Thoracic aorta (tissue), 2 donors: ENCODE measurements at places on chromosomes 7 and 10. TPM values are rescaled to one million over a fixed set of nuclear protein-coding genes. Genes with fewer than 3 reads are reported as not detected.

- H3K36me3 ChIP-seq: no peaks in the 10 kb centered on the region
- H3K4me1 ChIP-seq: no peaks in the 10 kb centered on the region
- no peak overlapping the region for H3K27ac ChIP-seq
- DNase-seq: no peak
- H3K27me3 ChIP-seq: no peaks in the 10 kb centered on the region
- H3K4me3 ChIP-seq: no peak overlapping the region
Observed at GRCh38 chr7:123030631-123031030, 35.1 kb upstream of the TAS2R16 start.

GRCh38 chr7:116683786-116684185 is 11.8 kb downstream of the MET start:
- no peaks in the 10 kb centered on the region for H3K27me3 ChIP-seq
- H3K27ac ChIP-seq: no peak overlapping the region
- peaks cover 6% of the 10 kb centered on the region for H3K4me1 ChIP-seq
- no peak overlapping the region for H3K4me3 ChIP-seq

- H3K4me1 ChIP-seq: peaks cover 29% of the 10 kb centered on the region
- no peak overlapping the region for H3K4me3 ChIP-seq
- no peaks in the 10 kb centered on the region for H3K27me3 ChIP-seq
Observed at GRCh38 chr7:151431768-151432311, 8.1 kb downstream of the CRYGN start.

PPP1R9A gene
- total RNA-seq: 5.7 TPM

- no peak for DNase-seq
- H3K27ac ChIP-seq: no peak overlapping the region
- H3K27me3 ChIP-seq: no peaks in the 10 kb centered on the region
- H3K4me1 ChIP-seq: peaks cover 12% of the 10 kb centered on the region
- H3K36me3 ChIP-seq: no peaks in the 10 kb centered on the region
- H3K4me3 ChIP-seq: no peak overlapping the region
Observed at GRCh38 chr7:6559896-6560295, 8.6 kb upstream of the GRID2IP start.

- no peaks in the 10 kb centered on the region for H3K4me1 ChIP-seq
- H3K36me3 ChIP-seq: no peaks in the 10 kb centered on the region
- no peak overlapping the region for H3K27ac ChIP-seq
- no peak overlapping the region for H3K4me3 ChIP-seq
- no peaks in the 10 kb centered on the region for H3K27me3 ChIP-seq
Observed at GRCh38 chr7:7512861-7513597, 22.6 kb downstream of the COL28A1 start.

- no peaks in the 10 kb centered on the region for H3K27me3 ChIP-seq
- H3K4me1 ChIP-seq: no peaks in the 10 kb centered on the region
- H3K36me3 ChIP-seq: no peaks in the 10 kb centered on the region
Observed at GRCh38 chr10:83250396-83250795, 888.9 kb upstream of the GHITM start.

CADPS2 gene
- 32.5 TPM for total RNA-seq

C10orf105 gene
- not detected for total RNA-seq

GRCh38 chr10:75429159-75429827 is 2.1 kb upstream of the LRMDA start:
- no peak for DNase-seq
- no peak overlapping the region for H3K4me3 ChIP-seq
- peaks cover 31% of the 10 kb centered on the region for H3K4me1 ChIP-seq
- no peaks in the 10 kb centered on the region for H3K36me3 ChIP-seq
- no peaks in the 10 kb centered on the region for H3K27me3 ChIP-seq
- no peak overlapping the region for H3K27ac ChIP-seq

DNA sequence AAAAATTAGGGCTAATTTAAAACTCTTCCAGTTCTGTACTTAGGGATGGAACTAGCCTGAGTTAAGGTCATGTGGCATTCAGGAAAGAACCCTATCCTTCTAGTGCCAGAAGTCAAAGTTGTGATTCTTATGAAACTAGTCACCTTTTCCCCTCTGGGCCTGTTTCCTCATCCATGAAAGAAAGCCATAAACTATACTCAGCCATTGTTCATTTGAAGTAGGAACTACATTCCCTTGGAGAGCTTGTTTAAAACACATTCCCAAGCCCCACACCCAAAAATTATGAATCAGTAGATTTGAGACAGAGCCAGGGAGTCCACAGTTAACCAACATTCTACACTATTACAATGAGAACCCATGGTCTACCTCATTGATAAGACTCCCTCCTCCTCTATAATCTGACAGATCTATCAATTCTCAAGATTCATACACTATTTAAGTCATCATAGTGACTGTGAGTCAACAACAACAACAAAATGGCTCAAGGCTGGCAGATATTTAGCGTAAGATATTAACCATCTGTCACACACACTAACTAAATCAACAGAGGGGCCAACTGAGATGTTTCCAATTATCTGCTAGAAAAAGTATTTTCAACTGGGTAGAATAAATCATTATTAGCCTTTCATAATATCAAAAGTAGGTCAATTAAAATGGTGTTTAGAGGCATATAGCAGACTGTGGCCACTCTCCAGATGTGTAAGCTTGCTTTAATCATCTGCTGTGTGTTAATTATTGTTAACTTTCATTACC is 102.3 kb downstream of the SLC25A13 start:
- no peaks in the 10 kb centered on the region for H3K27me3 ChIP-seq
- H3K27ac ChIP-seq: no peak overlapping the region
- no peaks in the 10 kb centered on the region for H3K36me3 ChIP-seq
- DNase-seq: no peak
